NCI-H748 treated with DMSO at 0.1 percent for 48 hours (cell line): ENCODE measurements at places on chromosomes 16 and 17.

DNA sequence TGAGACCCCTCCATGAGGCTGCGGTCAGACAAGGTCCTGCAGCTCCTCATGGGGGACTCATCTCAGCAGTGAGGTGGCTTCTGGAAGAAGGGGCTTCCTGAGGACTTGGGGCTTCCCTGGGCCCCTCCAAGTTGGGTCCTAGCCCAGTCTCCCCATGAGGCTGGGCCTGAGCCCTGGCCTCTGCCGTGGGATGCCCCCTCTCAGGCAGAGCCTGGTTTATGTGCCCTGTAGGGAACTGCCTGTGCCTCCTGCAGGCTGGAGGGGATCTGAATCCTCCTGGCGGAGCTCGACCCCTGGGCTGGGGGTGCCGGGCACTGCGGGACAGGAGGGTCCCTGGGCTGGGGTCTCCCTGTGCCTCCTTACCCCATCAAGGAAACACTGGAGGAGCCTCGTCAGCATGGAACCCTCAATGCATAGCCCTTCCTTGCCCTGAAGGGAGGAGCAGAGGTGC is 45.8 kb downstream of the TNFRSF13B start:
- no peak for DNase-seq

GRCh38 chr16:3140603-3141427 is 6.0 kb downstream of the ZNF213 start:
- no peak for DNase-seq

GRCh38 chr17:59490216-59490615 is 75.2 kb upstream of the DHX40 start:
- no peak for DNase-seq

DNA sequence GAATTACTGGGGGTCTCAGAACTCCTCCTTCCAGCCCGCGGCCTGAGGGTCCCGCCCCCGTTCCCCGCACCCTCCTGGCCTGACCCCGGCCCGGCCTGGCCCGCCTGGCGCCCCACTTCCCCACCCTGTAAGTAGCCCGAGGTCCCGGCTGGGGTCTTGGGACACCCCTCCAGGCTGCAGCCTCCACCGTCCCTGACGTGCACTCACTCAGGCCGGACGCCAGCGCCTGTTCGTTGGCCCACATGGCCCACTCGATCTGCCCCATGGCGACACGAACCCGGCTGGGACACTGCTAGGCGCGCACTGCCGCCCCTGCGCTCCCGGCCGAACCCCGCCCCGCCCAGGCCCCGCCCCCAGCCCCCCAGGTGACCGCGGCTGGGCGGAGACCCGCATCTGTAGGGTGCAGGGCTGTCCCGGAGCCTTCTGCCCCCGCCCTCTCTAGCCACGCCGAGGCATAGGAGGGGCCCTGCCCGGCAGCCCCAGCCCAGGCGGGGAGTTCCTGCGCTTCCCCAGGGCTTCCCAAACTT is at the start of gene CYBA:
Gene CYBA (minus strand): TSS at position 305 of the 527 bp plus-strand sequence. CDS start 40 bp downstream, at position 265.
- DNase-seq: no peak

- no peak for DNase-seq
Measured at GRCh38 chr16:66600477-66600876, 4.0 kb upstream of the CMTM3 start.

GRCh38 chr17:59711936-59712335 is 4.5 kb downstream of the VMP1 start:
- DNase-seq: no peak

GRCh38 chr17:4490637-4491061 is 8.0 kb upstream of the SPNS2 start:
- no peak for DNase-seq
